Choroid plexus epithelial cell (primary cell): ENCODE measurements at places on chromosomes 3 and 15.

DNA sequence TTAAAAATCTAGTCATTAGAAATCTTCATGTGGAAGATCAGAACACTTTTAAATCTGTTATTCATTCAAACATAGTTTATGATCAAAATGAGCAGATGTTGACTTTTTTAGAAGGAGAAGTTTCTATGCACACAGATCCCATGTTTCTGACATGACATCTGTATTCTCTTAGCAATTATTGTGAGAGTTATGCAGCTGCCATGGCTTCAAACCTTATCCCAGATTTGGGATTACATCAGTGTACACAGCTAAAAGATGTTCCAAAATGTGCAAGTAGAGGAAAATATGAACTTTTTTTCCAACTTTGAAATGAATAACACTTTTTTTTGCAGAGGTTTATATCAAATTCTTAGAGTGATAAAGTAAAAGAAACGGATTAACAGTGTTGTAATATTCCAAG lies 1166.9 kb downstream of the ZPLD1 start:
- no peak for DNase-seq

- no peak for DNase-seq
Observed at GRCh38 chr3:39361252-39361927, 21.8 kb upstream of the SLC25A38 start.

- peak; percentile 60 for DNase-seq
Observed at GRCh38 chr15:90664650-90665287, 52.4 kb upstream of the BLM start.

DNA sequence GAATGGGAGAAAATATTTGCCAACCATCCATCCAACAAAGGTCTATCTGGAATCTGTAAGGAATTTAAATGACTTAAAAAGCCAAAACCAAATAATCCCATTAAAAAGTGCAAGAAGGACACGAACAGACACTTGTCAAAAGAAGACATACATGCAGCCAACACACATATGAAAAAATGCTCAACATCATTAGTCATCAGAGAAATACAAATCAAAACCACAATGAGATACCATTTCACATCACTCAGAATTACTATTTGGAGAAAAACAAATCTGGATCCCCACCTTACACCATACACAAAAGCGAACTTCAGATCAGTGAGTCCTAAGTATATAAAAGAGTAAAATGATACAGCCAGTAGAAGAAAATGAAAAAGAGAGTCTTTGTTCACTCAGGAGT lies 58.6 kb upstream of the MNS1 start:
- DNase-seq, result no peak

GRCh38 chr3:177800561-177800960 lies 603.3 kb upstream of the TBL1XR1 start:
- DNase-seq, result no peak

- peak; percentile 5 for DNase-seq
Observed at GRCh38 chr3:30811151-30811795, 83.2 kb downstream of the GADL1 start.

GRCh38 chr15:28943146-28943545 lies 57.4 kb downstream of the APBA2 start:
- no peak for DNase-seq

DNA sequence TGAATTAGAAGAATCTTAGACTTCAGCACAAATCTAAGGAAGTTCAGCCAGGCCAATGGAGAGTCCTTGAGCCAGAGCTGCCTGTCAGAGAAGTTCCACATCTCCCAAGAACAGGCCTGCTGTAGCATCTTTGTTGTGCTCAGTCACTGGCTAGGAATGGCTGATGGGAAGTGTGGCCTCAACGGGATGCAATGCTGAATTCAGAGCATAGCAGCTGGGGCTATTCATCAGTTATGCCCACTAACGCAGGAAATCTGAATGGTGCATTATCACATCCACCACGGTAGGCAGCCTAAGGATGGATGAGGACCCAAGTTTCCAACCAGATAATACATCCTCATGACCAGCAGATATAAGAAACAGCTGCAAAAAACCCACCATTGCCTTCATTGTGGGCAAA lies 3.2 kb upstream of the EIF1B start:
- no peak for DNase-seq
